ENCODE measurements at places on chromosomes 4 and X. TPM values are rescaled to one million over a fixed set of nuclear protein-coding genes. Genes with fewer than 3 reads are reported as not detected.

GRCh38 chr4:1488831-1489638 lies 82.8 kb upstream of the NKX1-1 start:
- no peak for DNase-seq

GRCh38 chr4:173528378-173529321 lies 1.4 kb downstream of the HAND2 start:
- no peak for DNase-seq

DNA sequence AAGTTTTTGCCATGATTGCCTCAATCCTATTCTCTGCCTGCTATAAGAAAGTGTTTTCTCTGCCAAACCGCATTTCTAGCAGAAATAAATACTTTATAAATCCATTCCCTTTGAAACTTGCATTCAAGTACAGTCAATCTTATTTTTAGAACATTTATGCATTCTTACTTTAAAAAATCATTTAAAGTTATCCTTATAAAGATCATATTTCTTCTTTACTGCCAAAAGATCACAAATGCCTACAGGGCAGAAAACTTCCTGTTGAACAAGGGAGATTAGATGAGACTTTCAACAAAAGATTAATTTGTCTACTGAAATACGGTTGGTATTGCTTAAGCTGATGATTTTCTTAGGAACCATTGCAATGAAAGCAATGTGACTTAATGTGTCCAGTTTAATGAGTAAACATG lies 207.2 kb upstream of the SLIT2 start:
- no peak for DNase-seq

The EDNRA gene
- total RNA-seq, result 9.7 TPM

DNA sequence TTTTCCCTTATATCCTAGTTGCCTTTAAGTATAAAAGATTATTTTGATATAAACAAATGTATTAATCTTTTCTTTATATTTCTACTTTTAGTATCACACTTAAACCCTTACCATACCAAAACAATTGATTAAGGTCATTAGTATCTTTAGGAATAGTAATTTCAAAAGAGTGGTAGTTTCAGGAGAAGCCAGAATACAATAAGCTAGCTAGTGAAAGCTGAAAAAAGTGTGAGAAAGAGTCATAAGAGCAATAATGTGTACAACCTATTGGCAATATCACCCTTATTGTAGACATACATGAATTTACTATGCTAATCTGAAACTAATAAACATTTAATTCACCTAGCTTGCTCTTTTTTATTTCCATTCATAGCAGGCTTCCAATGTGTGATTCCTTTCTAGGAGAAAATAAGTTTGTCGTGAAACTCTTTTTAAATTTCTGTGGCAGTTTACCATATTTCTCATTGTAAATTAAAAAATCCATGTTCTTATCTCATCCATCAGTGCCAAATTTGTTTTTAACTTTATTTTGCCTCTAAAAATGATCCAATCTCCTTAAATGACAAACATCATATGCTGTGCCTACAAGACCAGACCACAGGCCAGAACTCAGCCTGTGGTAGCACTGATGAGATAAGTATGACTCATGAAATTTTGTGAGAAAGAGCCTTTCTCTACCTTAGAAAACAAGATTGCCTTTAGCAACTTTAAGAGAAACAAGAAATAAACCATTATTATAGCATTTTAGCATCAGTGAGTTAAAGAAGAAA lies 8.1 kb downstream of the NEK1 start:
- DNase-seq, result no peak

DNA sequence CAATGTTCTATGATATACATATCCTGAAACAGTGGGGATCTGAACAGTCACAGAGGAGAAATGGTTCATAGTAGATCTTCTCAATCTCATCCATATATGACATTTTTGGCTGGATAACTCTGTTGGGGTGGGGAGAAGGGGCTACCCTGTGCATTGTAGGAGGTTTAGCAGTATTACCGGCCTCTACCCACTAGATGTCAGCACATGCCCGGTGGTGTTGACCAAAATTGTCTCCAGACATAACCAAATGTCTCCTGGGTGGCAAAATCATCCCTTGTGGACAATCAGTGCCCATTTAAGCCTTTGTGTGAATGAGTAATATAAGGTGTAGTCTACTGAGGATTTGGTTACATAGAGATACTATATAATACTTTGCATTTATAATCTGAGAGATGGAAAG lies 89.9 kb downstream of the PLS3 start:
- DNase-seq, result peak; percentile 31

The PRKG2 gene
- 0.58 TPM for total RNA-seq

DNA sequence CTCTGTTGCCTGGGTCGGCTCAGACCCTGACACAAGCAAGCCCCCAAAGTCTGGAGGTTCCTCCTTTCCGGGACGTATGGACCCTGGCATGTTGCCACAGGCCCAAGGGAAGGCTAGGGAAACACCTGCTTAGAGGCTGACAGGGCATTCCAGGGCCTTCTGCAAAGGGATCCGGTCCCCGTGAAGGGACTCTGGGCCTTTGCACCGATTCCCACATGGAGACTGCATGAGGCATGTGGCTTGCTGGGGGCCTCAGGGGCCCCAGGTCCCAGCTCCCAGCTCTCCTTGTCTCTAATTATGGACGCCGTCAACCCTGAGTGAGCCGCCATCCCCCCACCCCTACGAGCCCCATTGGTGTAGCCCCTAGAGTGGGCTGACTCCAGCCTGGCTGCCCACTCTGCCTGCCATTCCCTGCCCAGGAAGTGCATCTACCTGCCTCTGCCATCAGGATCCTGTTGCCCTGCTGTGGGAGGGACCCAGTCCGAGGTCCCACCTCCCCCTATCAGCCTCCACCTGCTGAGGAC lies 4.2 kb upstream of the RGS12 start:
- no peak for DNase-seq

DNA sequence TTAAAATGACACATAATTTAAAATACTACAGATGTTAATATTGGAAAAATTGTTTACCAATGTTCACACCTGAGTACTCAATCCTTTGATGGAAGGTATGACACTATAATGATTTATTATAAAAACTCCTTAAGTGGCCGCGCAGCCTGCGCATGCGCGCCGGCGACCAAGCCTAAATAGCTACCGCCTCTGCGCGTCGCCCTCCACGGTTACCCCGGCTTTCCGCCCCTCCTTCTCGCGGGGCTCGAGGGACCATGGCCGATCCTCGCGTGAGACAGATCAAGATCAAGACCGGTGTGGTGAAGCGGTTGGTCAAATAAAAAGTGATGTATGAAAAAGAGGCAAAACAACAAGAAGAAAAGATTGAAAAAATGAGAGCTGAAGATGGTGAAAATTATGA lies 170.2 kb downstream of the DMD start:
- no peak for DNase-seq

GRCh38 chr4:7272404-7272803 lies 80.1 kb downstream of the SORCS2 start:
- no peak for DNase-seq

GRCh38 chrX:122501652-122502051 lies 682.4 kb upstream of the GRIA3 start:
- DNase-seq, result no peak

The COQ2 gene
- 10.0 TPM for total RNA-seq

DNA sequence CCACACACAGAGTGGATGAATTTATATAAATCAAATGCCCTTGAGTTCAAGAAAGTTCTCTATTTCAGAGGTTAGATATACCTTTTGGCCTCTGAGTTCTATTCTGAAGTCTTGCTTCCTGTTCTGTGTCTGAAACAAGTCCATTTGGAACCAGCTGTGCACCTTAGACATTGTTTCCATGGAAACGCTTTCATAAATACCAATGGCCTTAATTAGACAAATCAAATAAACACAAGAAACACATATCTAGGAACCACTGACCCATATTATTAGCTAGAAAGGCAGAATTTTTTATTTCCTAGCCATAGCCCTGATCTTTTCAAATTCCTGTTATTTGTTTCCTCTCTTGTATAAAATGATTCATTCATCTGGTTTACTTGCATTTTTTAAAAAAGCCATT lies 8.4 kb upstream of the C4orf54 start:
- no peak for DNase-seq

GRCh38 chrX:13688384-13688957 lies 457 bp upstream of the RAB9A start:
- no peak for DNase-seq

DNA sequence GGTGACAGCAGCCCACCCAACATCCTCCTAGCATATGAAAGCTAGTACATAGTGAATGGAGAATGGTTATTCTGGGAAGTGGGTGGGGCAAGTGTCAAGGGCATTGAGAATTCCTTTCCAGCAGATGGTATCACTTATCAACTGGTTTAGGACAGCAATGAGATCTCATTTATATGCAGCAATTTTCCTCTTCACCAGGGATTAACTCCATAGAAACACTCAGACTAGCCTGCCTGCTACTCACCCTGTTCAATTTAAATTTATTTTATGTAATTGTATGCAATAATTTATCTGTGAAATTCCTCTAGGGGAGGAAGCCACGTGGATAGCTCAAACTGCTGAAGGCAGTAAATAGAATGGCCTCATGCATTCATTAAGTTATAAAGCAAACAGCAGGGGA lies 101.6 kb upstream of the MID1IP1 start:
- DNase-seq, result no peak

The ADH1A gene
- 5.4 TPM for total RNA-seq

- DNase-seq, result no peak
These were observed 24.5 kb downstream of the ZNF41 start for GRCh38 chrX:47458528-47458927.

GRCh38 chrX:20029728-20030127 lies 38.9 kb upstream of the BCLAF3 start:
- peak; percentile 88 for DNase-seq

The AR gene
- total RNA-seq, result 15.9 TPM

The TREX2 gene
- total RNA-seq, result 0.63 TPM

All from mucosa of gallbladder (tissue), 1 donor.